Activated CD4-positive, alpha-beta memory T cell treated with anti-CD3 and anti-CD28 coated beads for 36 hours (primary cell): ENCODE measurements at places on chromosomes 7 and 10. TPM values are rescaled to one million over a fixed set of nuclear protein-coding genes. Genes with fewer than 3 reads are reported as not detected.

Gene CALML5
- total RNA-seq: not detected

Gene CACNB2
- not detected for total RNA-seq

DNA sequence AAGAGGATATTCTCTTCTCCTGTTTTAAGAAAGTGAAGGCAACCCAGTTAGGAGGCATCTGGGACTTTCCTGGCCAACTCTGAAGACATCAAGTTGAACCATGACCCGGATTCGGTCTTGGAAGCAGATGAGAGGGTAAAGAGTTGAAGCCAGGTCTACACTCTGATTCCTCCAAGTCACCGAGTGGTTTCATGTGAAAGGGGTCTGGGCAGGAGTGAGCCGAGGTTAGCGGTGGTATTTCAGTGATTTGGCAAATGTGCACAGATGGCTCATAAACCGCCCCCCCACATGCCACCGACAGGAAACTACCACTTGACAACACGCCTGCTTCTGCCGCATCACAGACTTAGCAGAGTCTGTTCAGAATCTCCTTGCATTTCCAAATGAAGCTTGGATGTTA is 11.4 kb upstream of the REPIN1 start:
- peaks cover 36% of the 10 kb centered on the region for H3K4me1 ChIP-seq
- H3K36me3 ChIP-seq: no peaks in the 10 kb centered on the region
- H3K27me3 ChIP-seq: no peaks in the 10 kb centered on the region
- peak overlapping the region; percentile 62 for H3K4me3 ChIP-seq
- DNase-seq: peak; percentile 82
- H3K27ac ChIP-seq: peak overlapping the region; percentile 86

DNA sequence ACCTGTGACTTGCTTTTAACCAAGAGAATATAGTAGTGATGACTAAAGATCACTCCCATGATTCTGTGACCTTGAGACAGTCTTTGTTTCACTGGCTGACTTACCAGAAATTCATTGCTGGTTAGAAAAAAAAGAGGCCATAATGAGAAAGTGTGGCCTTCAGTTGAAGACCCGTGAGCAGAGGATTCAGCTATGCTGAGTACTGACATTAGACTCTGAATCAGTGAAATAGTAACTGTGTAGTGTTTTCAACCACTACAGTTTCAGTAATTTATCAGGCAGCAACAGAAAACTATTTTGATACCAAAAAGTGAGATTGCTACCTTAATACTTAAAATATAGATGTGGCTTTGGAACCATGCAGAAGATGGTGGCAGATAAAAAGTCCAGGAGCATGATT is 298.0 kb upstream of the KCND2 start:
- H3K27me3 ChIP-seq: no peaks in the 10 kb centered on the region
- H3K36me3 ChIP-seq: no peaks in the 10 kb centered on the region
- H3K4me3 ChIP-seq: no peak overlapping the region

- no peak overlapping the region for H3K4me3 ChIP-seq
- no peak for DNase-seq
- H3K36me3 ChIP-seq: no peaks in the 10 kb centered on the region
- no peak overlapping the region for H3K27ac ChIP-seq
- peaks cover 12% of the 10 kb centered on the region for H3K27me3 ChIP-seq
Measured at GRCh38 chr10:89900554-89900953, 199.2 kb downstream of the KIF20B start.

- no peak overlapping the region for H3K4me3 ChIP-seq
- DNase-seq: no peak
- peaks cover 2% of the 10 kb centered on the region for H3K4me1 ChIP-seq
- no peaks in the 10 kb centered on the region for H3K27me3 ChIP-seq
- peaks cover 10% of the 10 kb centered on the region for H3K36me3 ChIP-seq
- H3K27ac ChIP-seq: no peak overlapping the region
Measured at GRCh38 chr7:112770051-112770450, 20.1 kb downstream of the TMEM168 start.

GRCh38 chr10:6275022-6275997 is 72.6 kb downstream of the PFKFB3 start:
- H3K27ac ChIP-seq: peak overlapping the region; percentile 97
- peak; percentile 97 for DNase-seq
- H3K27me3 ChIP-seq: no peaks in the 10 kb centered on the region
- peaks cover 9% of the 10 kb centered on the region for H3K36me3 ChIP-seq
- peaks cover 62% of the 10 kb centered on the region for H3K4me1 ChIP-seq

DNA sequence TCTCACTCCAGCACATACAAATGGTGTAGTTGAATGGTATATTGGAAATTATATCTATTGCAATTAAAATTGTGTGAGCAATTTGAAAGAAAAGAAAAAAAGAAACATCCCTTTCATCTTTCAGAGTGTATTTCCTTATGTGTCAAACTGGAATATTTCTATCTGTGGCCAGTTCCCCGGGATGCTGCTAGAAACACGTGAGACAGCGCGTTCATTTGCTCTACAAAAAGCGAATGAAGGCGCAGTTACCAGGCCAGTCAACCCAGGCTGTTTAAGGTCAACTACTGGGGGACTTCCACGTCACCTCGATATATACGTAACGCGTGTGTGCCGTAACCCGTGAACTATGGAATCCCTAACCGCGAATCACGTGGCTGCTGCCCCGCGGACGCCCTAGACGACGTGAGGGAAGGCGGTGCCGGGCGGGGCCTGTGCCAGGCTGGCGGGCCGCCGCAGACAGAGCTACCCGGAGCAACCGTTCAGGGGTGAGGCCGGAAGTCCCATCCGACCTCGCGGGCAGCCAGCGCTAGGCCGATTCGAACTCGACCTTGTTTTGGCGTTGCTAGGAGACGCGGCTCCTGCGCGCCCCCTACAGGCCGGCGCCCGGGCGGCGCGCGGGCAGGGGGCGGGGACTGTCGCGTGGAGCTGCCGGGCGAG is 1.1 kb upstream of the ARL4A start:
- H3K36me3 ChIP-seq: no peaks in the 10 kb centered on the region
- DNase-seq: peak; percentile 97
